ENCODE measurements at places on chromosomes 12 and 14.

- DNase-seq: no peak
Measured at GRCh38 chr12:65662590-65662989, 161.7 kb upstream of the HMGA2 start.

GRCh38 chr14:55327179-55327578 is 56.0 kb downstream of the FBXO34 start:
- DNase-seq: no peak

DNA sequence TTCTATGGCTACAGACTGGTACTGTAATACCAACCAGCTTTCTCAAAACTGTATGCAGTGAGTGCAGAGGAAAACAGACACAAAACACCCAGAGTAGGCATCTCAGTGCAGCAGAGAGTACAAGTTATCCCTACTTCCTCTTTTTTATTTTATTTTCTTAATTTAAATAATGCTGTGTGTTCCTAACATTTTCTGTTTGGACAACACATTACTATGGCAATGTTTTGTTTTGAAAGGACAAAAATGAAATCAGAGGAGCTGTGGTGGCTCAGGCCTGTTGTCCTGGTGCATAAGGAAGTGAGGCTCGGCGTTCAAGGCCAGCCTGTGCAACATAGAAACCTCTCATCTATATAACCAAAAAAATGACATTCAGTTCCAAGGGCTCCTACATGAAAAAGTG is 33.7 kb upstream of the SELPLG start:
- DNase-seq: no peak

DNA sequence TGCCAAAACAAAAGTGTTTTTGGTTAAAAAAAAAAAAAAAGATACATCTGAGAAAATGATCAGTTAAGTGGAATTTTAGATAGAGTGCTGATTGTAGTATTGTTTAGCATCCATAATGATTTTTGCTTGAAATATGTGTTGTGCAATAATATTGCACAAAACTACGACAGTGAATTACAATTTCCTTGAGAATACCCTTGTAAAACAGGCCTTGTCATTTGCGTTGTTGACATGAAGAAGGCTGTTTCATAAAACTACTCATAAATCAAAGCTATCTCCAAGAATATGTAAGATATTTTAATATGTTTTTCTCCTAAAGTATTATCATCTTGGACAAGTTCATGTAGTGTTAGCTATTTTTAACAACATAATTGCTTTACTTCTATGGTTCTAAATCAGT is 1077.0 kb downstream of the LRFN5 start:
- DNase-seq: no peak

- no peak for DNase-seq
Measured at GRCh38 chr12:113222730-113223531, 1.7 kb downstream of the TPCN1 start.

DNA sequence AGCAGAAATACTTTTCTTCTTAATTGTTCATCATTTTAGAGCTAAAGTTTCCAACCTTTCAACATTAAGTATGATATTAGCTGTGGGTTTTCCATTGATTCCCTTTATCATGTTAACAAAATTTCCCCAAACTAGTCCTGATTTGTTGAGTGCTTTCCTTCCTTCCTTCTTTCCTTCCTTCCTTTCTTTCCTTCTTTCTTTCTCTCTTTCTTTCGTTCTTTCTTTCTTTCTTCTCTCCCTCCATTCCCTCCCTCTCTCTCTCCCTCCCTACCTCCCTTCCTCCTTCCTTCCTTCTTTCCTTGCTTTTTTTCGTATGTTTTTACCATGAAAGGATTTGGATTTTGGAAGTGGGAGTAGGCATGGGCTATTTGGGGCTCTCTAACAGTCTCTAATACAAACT is 133.5 kb downstream of the LMNTD1 start:
- DNase-seq: no peak

DNA sequence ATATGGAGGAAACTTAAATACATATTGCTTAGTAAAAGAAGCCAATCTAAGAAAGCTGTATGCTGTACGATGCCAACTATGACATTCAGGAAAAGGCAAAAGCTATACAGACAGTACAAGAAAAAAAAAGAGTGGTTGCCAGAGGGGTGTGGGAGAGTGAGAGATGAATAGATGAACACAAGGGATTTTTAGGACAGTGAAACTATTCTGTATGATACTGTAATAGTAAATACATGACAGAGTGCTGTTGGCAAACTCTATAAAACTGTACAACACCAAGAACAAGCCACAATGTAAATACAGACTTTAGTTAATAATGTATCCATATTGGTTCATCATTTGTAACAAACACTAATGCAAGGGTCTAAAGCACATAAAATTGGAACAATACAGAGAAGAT is 10.9 kb upstream of the MIPOL1 start:
- no peak for DNase-seq
